ENCODE measurements at places on chromosomes 4 and X.

- DNase-seq, result no peak
Observed at GRCh38 chrX:10356979-10357378, 200.2 kb downstream of the CLCN4 start.

DNA sequence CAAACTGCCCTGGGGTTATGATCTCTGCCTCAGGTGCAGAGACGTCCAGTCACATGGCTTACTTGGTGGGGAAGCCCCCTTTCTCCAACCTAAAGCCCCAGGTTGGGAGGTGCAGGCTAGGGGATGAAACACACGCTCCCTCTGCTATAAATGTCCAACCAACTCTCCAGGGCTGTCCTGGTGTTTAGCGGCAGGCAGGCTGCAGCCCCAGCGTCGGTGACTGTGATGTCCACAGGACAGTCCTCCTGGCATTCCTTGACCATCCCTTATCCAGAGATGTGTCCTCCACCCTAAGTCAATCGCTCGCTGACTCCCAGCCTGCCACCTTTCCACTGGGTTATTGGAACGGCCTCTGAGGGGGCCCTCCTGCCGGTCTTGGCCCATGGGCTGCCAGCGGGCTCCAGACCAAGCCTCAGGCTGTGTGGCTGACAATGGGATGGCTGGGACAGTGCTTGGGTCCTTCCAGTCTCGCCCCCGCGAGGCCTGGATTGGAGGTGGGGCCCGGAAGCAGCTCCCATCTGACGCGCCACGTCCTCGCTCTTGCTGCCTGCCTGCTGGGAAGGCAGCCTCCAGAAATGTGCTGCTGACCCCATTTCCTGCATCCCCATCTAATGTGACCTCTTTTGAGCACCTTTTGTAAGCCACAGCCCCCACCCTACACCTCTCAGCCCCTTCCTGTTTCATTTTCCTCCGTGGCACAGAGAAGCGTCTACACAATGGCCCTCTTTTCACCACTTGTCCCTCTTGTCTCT is 60.8 kb upstream of the ADRA2C start:
- no peak for DNase-seq

- no peak for DNase-seq
Observed at GRCh38 chr4:137361756-137362470, 170.4 kb downstream of the PCDH18 start.

- DNase-seq, result no peak
Observed at GRCh38 chrX:10001496-10001895, 34.3 kb downstream of the CLDN34 start.

- no peak for DNase-seq
Observed at GRCh38 chrX:126394681-126395080, 157.9 kb downstream of the DCAF12L1 start.

DNA sequence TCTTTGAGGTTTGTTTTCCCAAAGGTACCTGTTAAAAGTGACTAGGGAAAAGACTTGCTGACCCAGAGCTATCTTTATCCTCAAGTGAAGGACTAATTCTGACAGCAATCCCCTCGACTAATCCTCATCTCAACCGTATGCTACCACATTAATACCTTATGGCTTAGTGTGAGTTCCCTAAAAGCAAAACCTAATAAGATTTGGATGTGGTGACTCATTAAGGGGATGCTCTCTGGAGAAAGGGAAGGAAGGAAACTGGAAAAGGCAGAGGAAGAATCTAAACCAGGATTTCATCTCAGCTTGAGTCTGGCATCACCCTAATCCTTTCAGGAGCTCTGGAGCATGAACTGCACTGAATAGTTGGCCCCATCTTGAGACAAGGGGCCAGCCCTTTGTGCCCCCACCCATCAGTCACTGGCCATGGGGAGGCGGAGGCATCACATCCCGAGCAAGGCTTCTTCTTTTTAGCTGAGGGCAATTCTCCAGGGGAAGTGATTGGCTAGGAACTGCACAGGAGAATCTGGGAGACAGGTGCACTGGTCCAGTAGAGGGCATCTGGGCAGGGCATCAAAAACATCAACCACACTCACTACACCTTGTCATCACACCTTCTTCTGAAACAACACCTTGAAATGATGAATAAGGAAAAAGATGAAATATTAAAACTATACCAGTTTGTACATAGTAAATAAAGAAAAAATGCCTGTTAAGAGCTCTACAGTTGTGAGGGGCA is 6.9 kb upstream of the BBS7 start:
- no peak for DNase-seq
